Activated CD4-positive, CD25-positive, alpha-beta regulatory T cell (primary cell): ENCODE measurements at places on chromosomes 7 and 10.

DNA sequence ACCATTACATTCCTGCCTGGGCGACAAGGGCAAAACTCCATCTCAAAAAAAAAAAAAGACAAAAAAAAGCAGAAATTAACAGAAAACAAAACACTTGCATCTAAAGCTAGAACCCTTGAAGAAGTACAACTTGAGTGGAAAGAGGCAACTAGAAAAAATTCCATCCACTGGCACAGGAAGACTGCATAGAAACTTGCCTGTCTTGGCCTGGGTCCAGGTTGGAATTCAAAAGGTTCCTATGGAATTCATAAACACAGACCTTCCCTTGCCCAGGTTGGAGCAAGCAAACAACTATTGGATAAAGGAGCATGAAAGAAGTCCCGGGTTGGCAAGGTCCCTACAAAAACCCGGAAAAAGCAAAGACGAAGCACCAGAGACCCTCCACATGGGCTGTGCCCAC, 69.8 kb downstream of the CCDC71L start:
- no peak for DNase-seq

GRCh38 chr7:65974876-65975275, 7.1 kb downstream of the GUSB start:
- no peak for DNase-seq

- no peak for DNase-seq
These were observed 78.4 kb downstream of the NXPH1 start for GRCh38 chr7:8511855-8512254.

DNA sequence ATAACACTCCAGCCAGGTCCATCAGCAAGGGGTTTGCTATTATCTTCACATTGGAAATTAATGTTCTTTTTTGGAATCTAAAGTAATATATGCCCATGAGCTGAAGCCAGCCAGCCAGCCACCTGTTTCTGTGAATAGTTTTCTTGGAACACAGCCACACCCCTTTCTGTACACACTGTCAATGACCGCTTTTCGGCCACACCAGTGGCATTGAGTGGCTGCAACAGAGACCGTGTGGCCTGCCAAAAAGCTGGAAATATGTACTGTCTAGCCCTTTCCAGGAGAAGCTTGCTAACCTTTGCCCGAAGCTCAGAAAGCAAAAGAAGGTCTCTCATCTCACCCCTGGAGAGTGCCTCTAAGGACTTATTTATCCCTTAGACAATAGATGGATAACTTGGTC, 98.5 kb upstream of the NPS start:
- no peak for DNase-seq

DNA sequence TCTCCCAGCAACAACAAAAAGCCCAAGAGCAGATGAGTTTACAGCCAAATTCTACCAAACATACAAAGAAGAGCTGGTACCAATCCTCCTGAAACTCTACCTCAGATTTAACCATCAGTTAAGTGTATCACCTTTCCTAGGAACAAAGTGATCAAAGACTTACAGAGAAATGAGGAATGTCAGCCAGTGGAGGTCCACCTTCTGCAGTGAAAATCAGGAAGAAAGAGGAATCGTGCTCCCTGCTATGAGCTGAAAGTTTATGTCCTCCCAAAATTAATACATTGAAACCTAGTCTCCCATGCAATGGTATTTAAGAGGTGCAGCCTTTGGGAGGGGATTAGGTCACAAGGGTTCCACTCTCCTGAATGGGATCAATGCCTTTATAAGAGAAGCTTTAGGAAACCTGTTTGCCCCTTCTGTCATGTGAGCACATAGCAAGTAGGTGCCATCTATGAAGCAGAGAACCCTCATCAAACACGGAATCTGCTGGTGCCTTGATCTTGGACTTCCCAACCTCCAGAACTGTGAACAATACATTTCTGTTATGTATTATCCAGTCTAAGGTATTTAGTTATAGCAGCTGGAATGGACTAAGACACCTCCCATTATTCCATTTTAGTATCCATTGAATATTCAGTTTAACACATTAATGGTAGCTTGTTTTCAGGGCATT, 139.0 kb upstream of the FZD8 start:
- no peak for DNase-seq

DNA sequence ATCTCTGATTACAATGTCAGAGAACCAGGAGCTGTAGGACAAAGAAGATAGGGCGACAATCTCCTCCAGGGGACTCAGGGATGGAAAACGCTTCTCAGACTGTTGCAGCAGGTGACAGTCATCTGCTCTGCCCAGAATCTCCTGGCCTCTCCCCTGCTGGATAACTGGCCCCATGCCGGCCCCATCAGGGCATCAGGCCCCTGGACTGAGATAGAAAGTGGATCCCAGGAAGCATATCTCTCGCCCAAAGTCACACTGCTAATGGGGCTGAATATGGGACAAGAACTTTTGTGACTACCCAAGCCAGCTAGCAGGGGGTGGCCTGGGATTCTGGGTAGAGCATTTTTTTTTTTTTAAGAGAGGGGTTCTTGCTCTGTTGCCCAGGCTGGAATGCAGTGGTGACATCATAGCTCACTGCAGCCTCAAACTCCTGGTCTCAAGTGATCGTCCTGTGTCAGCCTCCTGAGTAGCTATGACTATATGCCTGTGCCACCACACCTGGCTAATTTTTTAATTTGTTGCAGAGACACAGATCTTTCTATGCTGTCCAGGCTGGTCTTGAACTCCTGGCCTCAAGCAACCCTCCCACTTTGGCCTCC, 20.5 kb upstream of the MLXIPL start:
- DNase-seq: no peak

GRCh38 chr7:38863601-38864291, 45.2 kb downstream of the VPS41 start:
- DNase-seq: no peak

DNA sequence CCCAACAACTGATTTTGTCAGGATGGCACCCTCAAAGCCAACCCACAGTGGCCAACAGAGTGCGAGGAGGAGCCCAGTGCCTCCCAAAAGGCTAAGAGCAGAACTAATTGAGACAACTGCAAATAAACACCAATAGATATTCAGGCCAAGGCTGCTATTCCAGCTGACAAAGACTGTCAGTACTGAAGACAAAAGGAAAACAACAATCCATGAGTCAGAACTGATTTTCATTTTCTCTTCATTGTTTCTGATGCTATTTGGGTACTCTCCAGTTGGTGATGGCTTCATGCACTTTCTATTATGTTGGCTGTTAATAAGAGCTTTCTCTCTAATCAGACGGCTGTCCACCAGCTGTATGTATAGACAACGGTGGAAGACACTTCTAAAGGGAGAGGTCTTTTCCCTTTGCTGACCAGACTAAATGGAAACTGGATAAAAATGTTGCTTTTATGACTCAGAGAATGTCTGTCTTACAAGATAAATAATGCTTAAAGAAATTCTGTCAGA, 515.9 kb downstream of the PARD3 start:
- no peak for DNase-seq

DNA sequence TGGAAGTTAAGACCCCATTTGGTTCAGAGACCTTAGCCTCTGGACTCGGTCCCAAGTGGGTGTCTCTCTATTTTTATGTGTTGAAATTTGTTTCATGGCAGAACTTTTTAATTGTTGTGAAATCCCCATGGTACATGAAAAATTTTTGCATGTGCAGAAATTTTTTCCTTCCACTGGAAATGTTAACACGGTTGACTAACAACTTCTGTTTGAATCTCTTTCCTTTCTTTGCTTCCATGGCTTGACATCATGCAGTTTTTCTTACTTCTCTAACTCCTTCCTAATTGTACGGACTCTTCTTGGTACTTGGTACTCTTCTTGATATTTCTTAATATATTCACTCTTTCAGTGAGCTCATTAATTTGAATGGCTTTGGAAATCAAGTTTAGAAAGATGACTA, 18.3 kb downstream of the MDFIC start:
- no peak for DNase-seq

DNA sequence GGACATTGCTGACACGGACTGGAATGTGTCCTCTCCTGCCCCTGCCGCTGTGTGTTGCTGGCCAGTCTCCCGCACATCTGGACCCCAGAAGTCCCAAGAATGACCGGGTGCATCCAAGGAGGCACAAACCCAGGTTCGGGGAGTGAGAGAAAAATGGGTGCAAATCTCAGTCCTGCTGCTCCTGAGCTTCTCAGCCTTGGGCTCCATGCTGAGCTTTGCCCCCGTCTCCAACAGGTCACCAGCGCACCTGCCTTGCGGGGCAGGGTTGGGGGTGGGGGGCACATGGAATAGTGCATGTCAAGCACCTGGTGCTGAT, 6.0 kb upstream of the NANOS1 start:
- DNase-seq: no peak

DNA sequence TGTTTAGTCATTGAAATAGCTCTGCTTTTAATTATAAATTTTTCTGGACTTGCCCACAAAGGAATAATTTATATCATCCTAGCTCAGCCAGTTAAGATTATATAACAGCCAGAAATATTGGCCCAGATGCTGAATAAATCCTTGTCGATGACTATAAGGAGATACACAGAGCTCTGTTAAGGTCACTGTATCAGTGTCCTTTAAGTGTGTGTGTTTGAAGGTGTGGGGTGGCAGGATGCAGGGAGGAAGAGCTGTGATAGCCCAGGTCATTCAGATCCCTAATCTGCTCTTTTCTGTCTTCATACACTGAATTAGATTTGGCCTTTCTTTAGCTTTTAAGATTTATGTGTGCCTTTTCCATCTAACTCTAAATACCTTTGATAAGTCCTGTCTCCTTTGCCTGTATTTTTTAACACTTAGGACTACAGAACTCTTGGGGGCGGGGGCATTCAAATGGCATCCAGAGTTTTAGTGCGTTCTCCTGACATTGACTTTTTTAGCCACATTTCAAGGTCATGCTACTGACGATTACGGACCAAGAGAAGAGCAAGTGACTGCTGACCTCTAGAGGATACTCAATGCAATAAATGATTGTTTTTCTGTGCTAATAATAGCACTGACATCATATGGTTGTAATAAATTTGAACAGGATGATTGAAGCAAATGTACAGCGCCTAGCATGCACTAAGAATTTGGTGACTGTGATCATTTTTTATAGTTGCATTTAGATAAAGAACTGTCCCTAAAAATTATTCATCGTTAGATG, 172.3 kb downstream of the CACNB2 start:
- no peak for DNase-seq

DNA sequence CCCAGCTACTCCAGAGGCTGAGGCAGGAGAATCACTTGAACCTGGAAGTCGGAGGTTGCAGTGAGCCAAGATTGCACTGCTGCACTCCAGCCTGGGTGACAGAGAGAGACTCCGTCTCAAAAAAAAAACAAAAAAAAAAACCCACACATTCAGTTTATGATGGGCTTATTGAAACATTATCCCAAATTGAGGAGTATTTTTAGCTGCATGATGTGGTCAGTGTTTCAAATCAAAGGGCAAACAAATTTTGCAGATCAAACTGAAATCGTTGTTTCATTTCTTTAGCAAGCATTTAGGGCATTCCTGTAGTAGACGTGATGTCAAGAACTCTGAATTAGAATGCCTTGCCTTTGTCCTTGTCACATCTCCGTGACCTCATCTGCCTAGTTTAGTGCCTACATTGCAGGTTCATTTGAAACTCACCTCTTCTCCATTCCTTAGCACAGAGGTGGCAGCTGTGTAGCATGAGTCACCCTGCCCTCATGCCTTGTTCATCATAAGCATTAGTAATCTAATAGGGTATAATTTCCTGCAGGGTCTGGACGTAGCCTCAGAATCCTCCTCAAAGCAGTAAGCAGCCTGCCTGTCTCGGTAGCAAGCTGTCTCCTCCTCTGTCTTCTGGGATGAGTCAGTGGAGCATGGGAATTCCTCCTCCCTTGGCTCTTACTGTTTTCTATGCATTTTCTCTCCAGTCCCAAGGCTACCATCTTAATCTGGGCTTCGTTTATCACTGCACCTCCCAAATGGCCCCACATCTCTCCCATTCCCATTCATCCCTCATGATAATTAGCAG, 73.8 kb downstream of the CUL1 start:
- no peak for DNase-seq

DNA sequence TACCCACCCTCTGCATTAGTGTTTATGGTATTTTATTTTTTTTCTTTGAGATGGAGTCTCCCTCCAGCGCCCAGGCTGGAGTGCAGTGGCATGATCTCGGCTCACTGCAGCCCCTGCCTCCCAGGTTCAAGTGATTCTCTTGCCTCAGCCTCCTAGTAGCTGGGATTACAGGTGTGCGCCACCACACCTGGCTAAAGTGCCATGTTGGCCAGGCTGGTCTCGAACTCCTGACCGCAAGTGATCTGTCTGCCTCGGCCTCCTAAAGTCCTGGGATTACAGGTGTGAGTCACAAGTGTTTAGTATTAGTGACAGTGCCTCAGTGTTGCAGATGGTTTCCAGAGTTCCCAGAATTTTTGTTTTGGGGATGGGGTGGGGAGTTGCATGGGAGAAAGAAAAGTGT, 120.3 kb downstream of the NPY start:
- no peak for DNase-seq

- DNase-seq: no peak
These were observed 319.8 kb upstream of the PHYHIPL start for GRCh38 chr10:58856508-58857240.

- DNase-seq: no peak
These were observed 28.0 kb downstream of the PRSS2 start for GRCh38 chr7:142798451-142799436.

- DNase-seq: no peak
These were observed 2.9 kb downstream of the SH2D4B start for GRCh38 chr10:80540618-80540980.

DNA sequence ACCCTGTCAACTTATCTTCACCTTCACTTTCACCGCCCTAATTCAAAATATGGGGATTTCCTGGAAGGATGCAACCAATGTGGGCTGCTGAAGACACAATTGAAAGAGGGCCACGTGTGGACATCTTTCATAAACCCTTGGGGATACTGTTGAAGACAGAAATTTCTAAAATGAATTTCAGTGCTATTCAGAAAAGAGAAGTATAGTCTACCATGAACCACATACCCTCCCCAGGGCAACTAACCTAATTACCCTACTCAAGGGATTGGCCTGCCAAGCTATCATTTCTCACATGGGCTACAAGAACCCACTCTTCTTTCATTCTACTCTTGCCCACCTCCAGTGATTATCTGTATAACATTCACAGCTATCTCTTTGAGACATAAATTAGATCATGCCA, 226.0 kb downstream of the PHTF2 start:
- DNase-seq: no peak

DNA sequence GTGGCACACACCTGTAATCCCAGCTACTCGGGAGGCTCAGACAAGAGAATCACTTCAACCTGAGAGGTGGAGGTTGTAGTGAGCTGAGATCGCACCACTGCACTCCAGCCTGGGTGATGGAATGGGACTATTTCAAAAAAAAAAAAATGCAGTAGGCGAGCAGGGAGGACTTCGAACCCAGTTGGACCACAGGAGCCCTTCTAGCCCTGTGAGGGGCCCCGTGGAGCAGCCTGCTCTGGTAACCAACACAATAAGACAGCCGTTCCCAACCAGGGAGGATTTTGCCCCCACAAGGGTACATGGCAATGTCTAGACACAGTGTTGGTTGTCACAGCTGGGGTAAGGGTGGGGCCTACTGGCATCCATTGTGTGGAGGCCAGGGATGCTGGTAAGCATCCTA, 63.9 kb upstream of the BTBD16 start:
- DNase-seq: no peak

GRCh38 chr7:70893971-70894715, 237.8 kb upstream of the GALNT17 start:
- no peak for DNase-seq

- DNase-seq: no peak
These were observed 116.1 kb upstream of the CDCA7L start for GRCh38 chr7:22061775-22062174.

GRCh38 chr10:47372726-47373125, 11.4 kb downstream of the ZNF488 start:
- no peak for DNase-seq
